ENCODE measurements at places on chromosomes 7 and 10.

GRCh38 chr10:5510281-5511072 lies 11.1 kb upstream of the CALML5 start:
- DNase-seq, result no peak

- DNase-seq, result no peak
Observed at GRCh38 chr7:15662451-15662850, 24.0 kb downstream of the MEOX2 start.

DNA sequence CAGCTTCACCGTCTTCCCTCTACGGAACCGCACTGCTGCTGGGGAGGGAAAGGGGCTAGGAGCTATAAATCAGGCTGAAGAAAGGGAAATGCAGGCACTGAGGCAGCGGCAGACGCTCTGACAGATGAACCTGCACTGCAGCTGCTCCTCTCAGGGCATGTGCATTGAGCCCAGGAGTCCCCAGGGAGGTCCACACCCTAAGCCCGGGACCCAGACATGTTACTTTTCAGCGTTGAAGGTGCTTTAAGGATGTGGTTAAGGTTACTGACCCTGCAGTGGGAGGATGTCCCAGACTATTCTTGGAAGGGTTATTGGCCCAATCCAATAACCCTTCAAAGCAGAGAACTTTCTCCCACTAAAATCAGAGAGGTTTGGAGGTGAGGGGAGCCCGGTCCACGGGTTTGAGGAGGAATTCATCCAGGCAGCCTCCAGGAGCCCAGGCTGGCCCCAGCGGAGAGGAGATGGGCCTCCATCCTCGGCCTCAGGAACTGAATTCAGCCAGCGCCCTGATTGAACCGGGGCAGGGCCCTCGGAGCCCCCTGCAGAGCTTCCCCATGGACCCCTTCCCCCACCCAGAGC lies 75.4 kb downstream of the ADARB2 start:
- DNase-seq, result no peak

- peak; percentile 9 for DNase-seq
Observed at GRCh38 chr10:31134311-31134952, 102.8 kb upstream of the ZNF438 start.

- no peak for DNase-seq
Observed at GRCh38 chr10:22321156-22321923, 441 bp downstream of the BMI1 start.

DNA sequence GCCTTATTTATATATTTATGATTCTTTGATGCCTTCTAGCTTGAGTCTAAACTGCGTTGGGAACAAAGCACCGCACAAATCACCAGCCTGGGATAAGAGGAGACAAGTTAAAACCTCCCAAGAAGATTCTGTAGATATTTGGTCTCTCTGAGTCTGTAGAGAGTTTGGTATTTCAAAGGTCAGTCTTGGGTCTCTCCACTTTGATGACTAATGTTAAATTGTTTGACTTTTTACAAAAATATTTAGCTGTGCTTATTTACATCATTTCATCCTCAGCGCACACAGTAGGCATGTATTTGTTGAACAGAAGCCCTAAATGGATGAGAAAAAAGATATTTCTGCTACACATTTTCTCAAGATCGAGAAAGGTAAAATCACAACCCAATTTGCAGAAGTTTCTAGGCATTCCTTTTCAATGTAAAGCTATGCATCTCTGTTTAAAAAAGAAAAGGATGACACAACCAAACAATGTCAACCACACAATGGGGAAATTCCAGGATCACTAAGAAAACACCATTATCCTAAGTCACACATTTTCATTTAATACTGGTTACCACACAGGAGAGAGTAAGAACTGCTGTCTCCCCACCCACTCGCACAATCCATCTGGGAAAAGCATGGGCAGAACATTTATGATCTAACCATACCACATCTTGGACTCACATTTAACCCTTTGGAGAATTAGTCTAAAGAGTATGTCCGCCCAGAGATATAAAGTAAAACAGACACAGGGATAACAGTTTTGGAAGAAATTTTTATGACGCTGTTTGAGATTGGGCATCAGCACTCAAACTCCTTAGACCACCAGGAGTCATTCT lies 4.4 kb downstream of the CDK6 start:
- DNase-seq, result no peak
